ENCODE measurements at places on chromosomes 12 and 14.
A peak's percentile ranks its signal among the peaks of the same experiment; 100 is the strongest.

GRCh38 chr12:104422441-104422840 is 34.3 kb upstream of the CHST11 start:
- DNase-seq: no peak

- DNase-seq: no peak
Measured at GRCh38 chr12:67202678-67203012, 66.5 kb upstream of the CAND1 start.

DNA sequence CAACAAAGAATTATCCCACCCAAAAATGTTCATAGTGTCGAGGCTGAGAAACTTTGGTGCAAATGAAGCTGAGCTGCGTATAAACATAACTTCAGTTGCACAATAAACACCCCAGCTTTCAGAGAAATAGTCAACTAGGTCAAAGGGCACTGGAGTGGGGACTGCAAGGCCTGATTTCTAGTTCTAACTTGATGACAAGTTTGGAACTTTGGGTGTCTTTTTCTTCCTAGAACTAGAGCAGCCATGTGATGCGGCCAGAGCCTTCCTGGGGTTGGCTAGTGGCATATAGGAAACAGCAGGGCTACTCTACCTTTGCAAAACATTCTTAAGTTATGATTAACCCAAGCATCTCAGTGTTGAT is 298.4 kb upstream of the AMIGO2 start:
- no peak for DNase-seq

DNA sequence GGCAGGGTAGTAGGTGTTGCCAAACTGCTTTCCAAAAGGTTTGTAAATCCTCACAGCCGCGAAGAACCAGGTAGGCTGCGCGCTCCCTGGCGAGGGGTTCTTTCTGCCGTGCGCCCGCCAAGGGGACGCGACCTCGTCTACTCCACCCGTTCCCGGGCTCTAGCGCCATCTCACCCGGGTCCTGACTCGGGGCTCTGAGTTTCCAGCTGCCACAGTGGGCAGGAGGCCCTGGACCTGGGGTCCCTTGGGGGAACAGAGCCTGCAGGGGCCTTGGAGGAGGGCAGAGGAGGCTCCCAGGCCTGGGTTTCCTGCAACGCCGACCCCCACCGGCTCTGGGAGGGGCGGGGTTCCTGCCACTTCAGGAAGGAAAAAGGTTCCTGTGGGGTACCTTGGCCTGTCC is 706 bp downstream of the ANHX start:
- no peak for DNase-seq

- DNase-seq: no peak
Measured at GRCh38 chr12:109291521-109292341, 17.4 kb downstream of the FOXN4 start.

GRCh38 chr14:100317912-100318808 is 5.0 kb upstream of the SLC25A47 start:
- DNase-seq: peak; percentile 63

GRCh38 chr14:32846821-32847365 is 91.8 kb upstream of the NPAS3 start:
- DNase-seq: no peak

DNA sequence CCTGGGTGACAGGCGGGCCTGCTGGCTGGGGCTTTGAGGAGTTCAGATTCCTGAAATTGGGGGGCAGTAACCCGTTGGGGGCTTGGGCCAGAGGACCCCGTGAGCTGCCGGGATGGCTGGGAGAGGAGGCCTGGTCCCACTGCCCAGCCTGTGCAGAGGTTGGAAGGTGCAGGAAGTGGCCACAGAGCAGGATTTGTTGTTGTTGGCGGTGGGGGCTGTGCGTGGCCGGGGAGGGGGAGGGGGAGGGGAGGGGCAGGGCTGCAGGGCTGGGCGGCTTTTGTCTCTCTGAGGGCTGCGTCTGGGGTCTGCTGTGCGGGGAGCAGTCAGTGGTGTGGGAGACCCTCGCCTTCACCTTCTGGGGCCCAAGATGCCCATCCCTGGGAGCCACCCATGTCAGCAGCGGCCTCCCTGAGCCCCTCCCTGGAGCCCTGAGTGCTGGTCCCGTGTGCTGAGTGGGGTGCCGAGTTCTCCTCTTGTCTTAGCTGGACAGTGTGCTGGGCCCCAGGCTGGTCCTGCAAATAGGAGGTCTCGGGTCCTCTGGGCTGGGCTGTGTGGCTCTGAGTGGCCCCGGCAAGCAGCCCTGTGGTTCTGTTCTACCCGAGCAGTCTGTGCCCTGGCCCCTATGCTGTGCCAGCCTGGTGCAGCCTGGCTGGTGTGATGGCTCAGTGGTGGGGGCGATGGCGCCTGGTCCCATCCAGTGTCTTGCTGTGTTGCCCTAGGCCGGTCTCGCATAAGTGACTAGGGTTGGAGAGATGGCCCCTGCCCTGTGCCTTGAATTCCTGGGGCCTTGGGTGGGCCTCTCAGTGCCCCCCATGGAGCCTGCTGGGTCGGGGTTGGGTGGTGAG is 10.3 kb downstream of the KIF26A start:
- DNase-seq: no peak

- no peak for DNase-seq
Measured at GRCh38 chr12:59827767-59828166, 231.9 kb downstream of the SLC16A7 start.

GRCh38 chr14:67814821-67815220 is 1.6 kb downstream of the ZFYVE26 start:
- no peak for DNase-seq

- DNase-seq: no peak
Measured at GRCh38 chr12:95633049-95633731, 81.9 kb upstream of the USP44 start.

GRCh38 chr12:24373004-24373403 is 423.5 kb upstream of the SOX5 start:
- DNase-seq: no peak

GRCh38 chr12:5248230-5248629 is 183.7 kb upstream of the NTF3 start:
- no peak for DNase-seq

- DNase-seq: no peak
Measured at GRCh38 chr12:27754795-27755194, 25.2 kb upstream of the KLHL42 start.

DNA sequence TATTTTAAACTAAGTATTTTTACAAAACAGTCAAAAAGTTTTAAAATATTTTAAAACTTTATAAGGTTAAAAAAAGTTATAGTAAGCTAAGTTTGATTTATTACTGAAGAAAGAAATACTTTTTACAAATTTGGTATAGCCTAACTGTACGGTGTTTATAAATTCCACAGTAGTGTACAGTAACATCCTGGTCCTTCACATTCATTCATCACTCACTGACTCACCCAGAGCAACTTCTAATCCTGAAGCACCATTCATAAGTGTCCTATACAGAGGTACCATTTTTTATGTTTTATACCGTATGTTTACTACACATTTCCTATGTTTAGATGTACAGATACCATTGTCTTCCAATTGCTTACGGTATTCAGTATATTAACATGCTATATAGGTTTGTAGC is 170.0 kb downstream of the KLHL28 start:
- DNase-seq: no peak

GRCh38 chr12:92036061-92036620 is 109.5 kb downstream of the BTG1 start:
- DNase-seq: no peak

DNA sequence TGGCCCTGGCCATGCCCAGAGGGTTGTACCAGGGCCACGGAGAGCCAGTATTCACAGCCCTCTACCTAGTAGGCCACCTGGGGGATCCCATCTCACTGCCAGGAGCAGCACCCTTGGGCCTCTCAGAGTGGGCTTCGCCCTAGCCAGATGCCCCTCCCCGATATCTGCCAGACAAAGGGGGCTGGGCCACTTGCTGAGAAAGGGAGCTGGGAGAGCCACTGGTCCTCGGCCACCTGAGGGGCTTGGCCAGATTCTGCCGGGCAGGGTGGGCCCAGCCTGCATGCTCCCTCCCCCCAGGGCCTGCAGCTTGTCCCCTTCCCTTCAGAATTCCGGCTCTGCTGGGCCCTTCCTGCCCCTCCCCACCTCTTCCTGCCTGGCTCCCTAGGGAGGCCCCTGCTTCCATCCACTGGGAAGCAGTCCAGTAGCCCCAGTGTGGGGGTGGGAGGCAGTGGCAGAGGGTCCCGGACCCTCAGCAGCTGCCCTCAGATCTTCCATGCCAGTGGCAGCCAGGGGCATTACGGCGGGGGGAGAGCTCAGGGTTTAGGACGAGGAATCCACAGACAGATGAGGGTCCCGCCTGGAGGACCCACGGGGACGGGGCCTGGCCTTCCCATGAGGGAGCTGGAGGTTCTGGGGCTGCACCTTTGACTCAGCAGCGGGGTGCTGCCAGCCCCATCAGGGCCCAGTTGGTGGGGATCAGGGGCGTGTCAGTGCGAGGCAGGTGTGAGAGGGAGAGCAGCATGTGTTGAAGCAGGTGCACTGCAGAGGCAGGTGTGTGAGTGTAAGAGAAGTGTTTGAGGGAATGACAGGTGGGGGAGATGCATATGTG is 2.4 kb downstream of the CRIP2 start:
- no peak for DNase-seq

GRCh38 chr14:99678198-99678597 is 5.9 kb upstream of the CYP46A1 start:
- DNase-seq: no peak
